ENCODE measurements at places on chromosomes 3 and 15. TPM values are rescaled to one million over a fixed set of nuclear protein-coding genes. Genes with fewer than 3 reads are reported as not detected.

The WDR53 gene
- total RNA-seq, result 13.0 TPM

The CSPG5 gene
- total RNA-seq, result 0.34 TPM

The RPL39L gene
- 4.0 TPM for total RNA-seq

The AADAC gene
- total RNA-seq, result not detected

The KCNH8 gene
- 1.2 TPM for total RNA-seq

The SST gene
- not detected for total RNA-seq

The PAK2 gene
- 96.1 TPM for total RNA-seq

The ROBO2 gene
- 4.4 TPM for total RNA-seq

Measured in spleen (tissue), 13 donors.